ENCODE measurements at places on chromosomes 7 and 10.
A peak's percentile ranks its signal among the peaks of the same experiment; 100 is the strongest.

GRCh38 chr7:66921396-66921917 is 432 bp downstream of the TMEM248 start:
- DNase-seq = no peak

DNA sequence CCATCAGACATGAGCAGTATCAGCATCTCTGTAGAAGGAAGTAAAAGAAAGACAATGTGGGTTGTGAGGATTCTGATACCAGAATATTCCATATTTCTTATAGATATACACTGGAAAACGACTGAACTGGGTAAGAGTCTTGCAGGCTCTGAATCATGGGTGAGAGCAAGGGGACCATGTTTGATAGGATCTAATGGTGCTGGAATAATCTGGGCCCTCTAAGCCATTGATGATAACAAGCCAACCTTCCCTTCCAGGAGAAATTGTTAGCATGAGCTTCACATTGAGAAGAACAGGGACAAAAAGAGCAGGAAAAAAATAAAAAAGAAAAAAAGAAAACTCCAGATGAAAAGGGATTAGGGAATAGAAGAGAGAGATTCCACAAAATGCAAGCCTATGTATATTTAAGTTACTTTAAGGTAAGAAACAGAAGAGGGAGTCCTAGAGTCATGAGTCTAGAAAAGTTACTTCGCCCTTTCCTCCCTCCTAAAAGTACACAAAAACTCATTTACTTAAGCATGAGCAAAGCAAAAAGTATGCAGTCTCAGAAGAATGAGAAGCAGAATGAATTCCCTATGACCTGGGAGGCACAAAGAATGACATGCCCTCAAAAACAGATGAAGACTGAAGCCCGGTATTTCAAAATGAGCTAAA is 181.9 kb downstream of the TMEM26 start:
- no peak for DNase-seq

GRCh38 chr10:8365935-8366911 is 311.7 kb downstream of the GATA3 start:
- peak; percentile 83 for DNase-seq

- no peak for DNase-seq
Measured at GRCh38 chr7:120519224-120519623, 246.2 kb downstream of the KCND2 start.

DNA sequence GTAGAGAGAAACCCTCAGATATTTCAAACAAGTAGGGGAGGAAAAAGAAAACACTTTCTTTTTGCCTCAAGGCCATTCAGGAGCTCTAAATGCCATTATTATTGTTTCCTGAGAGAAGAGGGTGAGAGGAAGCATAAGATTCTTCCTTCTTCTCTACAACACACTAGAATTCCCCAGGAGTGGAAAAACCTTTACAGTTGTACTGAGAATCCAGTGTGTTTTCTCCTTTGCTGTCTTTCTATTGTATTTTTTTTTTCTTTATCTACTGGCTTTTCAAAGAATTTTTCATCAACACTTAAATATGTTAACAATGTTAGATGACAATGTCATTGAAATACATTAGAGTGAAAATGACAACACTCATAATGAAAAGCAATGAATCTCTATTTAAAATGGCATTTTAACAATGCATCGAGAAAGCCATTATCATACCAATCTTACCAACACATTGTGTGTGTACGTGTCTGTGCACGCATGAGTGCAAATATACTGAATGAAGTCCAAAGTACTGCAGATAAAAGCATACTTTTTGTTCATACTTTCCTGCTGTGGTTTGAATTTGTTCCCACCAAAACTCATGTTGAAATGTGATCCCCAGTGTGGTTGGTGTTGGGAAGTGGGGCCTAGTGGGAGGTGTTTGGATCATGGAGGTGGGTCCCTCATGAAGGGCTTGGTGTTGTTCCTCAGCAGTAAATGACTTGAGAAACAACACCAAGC is 24.2 kb upstream of the MACC1 start:
- no peak for DNase-seq

DNA sequence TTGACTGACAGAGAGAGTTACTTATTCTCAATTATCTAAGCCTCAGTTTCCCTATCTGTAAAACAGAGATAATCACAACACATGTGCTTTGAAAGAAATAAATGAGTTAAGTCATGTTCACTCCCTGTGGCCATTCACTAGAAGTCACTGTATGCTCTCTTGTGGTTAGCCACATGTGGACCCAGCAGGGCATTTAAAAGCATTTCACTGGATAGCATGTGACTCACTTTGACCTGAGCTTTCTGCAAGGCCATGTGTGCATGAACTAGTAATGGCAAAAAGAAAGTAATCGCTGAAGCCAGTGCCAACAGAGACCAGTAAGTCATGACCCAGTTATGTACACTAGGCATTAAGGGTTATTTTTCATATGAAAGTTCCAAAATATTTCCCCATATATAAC is 557.0 kb upstream of the IGFBP3 start:
- DNase-seq = no peak

DNA sequence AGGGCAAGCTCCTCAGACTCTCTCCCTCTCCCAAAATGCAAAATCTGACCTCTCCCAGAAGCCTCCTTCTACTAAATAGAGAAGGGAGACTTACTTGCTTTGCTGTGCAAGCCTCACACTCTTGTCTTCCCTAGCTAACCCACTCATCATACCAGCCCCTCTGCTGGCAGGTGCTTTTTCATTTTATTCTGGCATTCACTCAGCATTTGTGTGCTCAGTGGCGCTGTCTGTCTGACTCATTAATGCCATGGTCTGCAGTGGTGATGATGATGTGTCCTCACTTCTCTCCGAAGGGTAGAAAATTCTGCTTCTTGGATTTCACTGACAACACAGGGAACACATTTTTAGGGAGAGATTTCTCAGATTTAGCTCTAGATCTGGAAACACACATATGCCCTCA is 22.0 kb upstream of the BTRC start:
- no peak for DNase-seq

GRCh38 chr10:69629897-69630650 is at the start of gene FAM241B:
Gene FAM241B (plus strand): TSS chr10:69630247. CDS start chr10:69631744, 1,497 bp downstream.
- peak; percentile 49 for DNase-seq

DNA sequence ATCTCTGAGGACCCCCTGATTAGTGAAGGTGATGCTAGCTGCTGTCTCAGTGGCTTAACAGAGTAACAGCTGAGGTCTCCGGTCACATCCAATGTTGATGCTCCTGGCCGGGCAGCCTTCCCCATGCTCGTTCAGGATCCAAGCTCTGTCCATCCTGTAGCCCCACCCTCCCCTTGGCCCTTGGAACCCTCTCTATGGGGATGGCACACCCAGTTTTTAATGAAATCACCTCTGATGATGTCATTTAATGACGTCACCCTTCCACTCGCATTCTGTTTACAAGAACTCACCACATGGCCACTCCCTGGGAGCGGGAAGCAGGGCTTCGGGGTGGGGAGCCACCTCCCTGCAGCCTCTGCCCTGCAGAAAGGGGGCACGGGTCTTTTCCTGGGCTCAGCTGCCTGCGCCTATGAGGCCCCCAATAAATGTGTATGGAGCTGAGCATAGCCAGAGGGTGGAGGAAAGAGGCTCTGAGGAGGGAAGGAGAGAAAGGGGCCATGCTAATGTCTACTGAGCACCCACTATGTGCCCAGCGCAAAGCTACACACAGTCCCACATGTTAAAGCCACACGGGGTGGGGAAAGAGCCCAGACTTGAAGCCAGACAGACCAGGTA is 95.5 kb downstream of the OAT start:
- DNase-seq = no peak

- no peak for DNase-seq
Measured at GRCh38 chr10:116915340-116915739, 66.0 kb downstream of the ENO4 start.

DNA sequence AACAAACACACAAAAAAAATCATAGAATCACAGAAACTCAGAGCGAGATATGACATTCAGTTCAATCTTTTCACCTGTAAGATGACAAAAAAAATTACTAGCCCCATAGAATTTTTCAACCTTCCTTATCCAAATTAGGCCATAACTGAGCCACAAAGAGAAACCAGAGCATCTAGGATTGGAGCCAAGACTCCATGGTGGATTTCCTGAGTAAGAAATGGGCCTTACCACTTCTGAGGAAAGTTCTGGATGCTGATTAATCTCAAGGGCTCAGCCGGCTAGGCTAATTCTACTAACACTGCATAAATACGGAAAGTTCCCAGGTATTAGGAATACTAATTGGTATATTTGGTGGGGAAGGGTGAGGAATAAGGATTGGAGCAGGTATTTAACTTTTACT is 16.8 kb downstream of the LIPM start:
- no peak for DNase-seq

- no peak for DNase-seq
Measured at GRCh38 chr10:69835875-69836730, 34.4 kb downstream of the COL13A1 start.

- DNase-seq = no peak
Measured at GRCh38 chr7:43456200-43456599, 126.7 kb upstream of the STK17A start.

DNA sequence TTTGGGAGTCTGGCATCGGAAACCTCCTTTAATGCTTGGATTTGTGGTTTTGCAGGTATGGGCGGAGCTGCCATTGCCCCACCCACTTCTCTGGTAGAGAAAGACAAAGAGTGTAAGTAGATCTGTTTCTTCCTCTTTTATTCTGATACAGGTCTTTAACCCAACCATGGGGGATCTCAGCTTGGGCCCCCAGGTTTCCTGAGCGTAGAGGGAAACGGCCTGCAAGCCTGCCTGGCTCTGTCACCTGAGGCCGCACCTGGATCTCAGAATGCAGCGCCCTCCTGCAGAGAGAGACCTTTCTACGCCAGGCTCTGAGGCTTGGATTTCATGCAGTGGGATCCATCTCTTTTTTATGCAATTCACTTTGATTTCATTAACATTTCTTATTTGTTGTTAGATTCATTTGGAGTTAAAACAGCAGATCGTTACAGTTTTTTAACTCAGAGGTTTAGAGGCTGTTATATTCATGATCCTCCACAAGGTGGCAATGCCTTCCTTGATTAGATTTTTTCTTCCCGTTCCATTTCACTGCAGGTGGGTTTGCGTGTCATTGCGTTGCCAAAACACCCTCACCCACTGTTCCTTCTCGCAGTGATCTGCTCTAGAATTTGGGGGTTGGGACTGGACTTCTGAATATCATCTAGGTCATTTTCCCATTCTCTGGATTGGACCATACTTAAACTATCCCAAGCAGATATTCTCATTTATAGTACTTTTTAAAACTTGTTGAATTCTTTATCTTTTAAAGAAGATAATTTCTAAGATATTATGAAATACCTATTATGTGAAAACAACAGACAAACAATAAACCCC is 20.0 kb downstream of the RBM17 start:
- no peak for DNase-seq

DNA sequence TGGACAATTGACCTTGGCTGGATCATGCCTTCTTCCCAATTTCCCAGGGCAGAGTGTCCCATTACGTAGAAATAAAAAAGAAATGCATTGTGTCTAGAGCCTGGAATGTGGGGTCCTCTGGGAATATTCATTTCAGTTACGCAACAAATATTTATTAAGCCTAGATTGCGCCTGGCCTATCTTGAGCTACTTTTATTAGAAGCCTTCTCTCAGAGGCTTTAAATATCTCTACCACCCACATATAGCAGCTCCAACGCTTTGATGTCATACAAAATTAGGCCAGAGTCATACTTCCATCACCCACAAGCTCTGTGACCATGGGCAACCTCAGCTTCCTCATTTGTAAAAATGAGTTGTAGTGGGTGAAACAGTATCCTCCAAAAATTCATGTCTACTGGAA is 24.9 kb upstream of the CARD11 start:
- DNase-seq = no peak

DNA sequence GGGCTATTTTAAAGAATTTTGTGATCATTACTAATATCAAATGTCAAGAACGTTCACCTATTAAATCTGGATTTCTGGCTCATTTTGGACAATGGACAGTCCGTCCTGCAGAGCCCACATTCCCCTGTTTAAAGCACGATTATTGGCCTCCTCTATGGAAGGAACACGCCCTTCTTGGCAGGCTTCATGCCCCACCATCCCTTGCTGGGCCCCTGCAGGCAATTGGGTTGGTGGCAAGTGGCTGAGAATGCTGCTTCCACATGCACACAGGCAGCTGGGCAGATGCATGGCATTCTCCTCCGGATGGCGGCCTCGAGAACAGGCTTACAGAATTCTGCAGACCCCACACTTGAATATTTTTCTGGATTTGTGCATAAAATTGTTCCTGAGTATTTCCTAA is 305.8 kb upstream of the MKI67 start:
- no peak for DNase-seq

DNA sequence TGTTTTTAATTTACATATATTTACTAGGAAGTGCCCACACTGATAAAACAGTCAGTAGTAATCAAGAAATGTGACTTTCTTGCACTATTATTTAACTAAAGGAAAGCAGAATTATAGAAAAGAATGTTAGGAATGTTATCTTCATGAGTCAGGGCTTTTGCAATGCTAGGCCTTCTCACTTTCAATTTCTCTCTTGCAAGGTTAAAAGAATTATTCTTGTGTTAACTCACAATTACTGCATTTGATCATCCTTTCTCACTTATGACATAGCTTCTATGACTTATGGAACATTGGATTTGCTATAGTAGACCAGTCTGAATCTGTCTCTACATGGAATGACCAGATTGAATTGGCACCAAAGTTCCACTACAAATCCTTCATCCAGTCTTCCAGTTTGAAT is 192.4 kb downstream of the SDK1 start:
- no peak for DNase-seq

DNA sequence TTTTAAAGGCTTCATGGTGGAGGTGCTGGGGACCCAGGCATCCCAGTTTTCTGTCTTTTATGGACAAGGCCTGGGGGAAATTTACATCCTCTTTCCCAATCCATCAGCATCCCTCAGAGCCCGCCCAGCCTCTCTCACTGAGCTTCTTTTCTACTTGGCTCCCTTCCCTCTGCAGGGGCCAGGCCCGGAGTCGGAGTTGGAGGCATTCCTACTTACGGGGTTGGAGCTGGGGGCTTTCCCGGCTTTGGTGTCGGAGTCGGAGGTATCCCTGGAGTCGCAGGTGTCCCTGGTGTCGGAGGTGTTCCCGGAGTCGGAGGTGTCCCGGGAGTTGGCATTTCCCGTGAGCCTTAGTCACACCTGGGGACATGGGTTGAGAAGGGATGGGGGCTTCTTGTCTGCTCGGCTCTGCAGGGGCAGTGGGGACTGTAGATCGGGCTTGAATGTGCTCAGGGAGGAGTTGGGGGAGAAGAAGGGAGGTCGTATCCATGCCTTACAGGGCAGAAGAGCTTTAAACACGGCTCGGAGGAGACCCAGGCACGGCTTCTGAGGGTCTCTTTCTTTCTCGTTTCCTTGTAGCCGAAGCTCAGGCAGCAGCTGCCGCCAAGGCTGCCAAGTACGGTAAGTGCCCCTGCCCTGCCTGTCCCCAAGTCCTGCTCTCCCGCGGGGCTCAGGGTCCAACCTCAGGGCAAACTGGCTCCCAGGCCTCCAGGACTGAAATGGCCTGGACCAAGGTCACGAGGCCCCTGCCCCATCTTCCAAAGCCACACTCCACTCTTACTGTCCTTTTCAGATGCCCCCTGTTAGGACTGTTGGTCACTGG is 27.3 kb upstream of the LIMK1 start:
- DNase-seq = no peak

GRCh38 chr10:29508554-29509244 is 126.1 kb downstream of the SVIL start:
- DNase-seq = no peak

Data from SW 1271 (cell line).